ENCODE measurements at places on chromosomes 13 and 19.

DNA sequence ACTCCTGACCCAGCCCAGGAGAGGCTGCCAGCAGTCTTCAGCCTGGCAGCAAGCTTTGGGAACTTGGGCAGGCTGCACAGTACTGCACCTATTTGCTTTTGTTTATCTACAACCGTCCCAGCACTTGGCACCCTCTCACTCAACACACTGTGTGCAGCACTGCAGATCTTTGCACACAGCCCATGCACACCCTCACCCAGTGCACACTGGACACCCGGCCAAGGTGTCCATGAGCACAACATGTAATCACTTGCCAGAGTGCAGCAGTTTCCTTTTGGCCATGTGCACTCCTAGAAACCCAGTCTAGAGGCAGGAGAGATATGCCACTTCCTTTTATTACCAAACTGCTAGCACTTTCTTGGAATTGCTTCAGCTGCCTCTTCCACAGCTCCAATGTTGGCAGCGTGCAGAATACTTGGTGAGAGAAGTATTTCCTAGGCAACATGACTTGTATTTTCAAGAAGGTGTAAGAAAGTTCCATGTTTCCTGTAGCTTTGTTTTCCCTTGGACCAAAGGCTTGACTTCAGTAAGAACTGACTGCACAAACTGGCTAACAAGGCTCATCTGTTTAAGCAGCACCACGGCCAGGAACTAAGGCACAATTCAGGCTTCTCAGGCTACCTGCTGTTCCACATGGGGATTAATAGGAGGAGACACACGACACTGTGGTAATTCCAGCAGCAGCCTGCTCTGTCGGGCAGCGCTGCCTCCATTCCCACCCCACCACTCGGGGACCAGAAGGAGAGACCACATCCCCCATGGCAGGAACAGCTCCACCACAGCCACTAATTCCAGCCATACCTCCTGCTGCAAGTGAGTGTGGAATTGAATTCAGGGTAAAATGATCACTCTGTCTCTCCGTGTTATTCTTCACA lies 15.3 kb downstream of the ATP7B start:
- peak; percentile 21 for DNase-seq

GRCh38 chr13:29140277-29140676 lies 320.1 kb downstream of the MTUS2 start:
- no peak for DNase-seq

DNA sequence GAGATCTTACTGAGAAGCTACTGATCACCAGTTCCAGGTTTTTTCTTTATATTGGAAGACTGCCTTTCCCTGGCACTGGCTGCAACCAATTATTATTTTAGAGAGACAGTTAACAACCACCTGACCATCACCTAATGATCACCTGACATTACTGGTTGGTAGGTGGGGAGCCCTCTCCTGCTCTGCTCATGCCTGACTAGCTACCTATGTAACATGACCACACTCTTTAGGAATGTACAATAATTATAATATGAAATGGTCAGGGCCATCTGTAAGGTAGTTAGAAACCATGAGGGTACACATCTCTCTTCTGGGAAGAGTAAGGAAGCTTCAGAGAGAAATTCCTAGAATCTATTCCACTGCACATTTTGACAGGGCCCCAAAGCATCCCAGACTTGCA lies 59.0 kb upstream of the SCEL start:
- DNase-seq = no peak

DNA sequence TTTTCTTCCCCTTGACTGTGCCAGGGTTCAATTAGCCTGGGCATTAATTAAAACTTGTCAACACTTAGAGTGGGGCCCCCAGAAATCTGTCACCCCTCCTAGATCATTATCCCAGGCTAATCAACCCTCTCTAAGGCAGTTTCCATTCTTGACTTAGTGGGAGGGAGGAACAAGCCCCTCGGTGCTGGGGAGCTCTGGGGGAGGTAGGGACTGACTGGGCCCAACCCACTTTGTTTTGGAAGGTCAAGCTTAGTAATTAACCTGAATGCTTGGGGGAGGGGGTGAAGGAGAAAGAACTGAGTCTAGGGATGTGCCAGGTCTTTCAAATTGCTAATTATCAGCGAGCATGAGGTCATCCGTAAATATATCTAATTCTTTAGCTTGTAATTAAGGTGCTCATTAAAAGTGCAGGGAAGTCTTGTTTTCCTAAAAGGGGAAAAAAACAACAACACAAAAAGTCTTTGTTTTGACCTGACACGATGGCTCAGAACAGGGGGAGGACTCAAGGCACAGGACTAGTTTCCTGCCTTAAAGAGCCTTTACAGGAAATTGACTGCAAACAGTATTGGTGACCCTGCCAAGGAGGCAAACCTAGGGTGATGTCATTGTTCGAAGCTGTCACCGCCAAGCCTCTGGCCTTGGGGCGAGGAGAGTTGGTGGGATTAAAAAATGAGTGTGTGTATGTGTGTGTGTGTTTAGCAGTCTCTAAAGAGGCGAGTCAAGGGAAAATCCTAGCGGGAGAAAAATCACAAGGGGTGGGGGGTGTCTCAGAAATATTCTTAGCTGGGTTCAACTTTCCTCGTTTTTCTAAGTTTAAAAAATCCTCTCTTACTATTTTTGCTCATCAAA lies 19.4 kb downstream of the ACTN4 start:
- DNase-seq = no peak

- no peak for DNase-seq
Observed at GRCh38 chr13:85729296-85729695, 69.9 kb downstream of the SLITRK6 start.

GRCh38 chr13:86006317-86006716 lies 207.1 kb upstream of the SLITRK6 start:
- no peak for DNase-seq

DNA sequence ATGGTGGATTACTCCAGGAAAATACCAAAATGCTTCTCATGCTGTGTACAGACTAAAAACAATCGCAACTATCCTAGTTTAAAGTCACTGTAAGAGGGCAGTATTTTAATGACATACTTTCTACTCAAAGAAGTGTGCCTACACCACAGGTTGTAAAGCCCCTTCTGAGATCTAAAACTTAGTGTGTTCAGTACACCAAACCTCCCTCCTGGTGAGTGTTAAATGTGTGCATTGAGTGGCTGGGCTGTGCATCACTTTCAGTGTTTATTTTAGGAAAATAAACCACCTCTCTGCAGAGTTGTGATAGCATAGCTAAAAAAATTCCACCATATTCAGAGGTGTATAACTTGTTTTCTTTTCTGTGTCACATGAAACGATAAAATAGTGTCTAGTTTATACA lies 263.7 kb downstream of the DACH1 start:
- DNase-seq = no peak

GRCh38 chr19:795691-796581 lies 1.3 kb upstream of the PTBP1 start:
- DNase-seq = no peak

DNA sequence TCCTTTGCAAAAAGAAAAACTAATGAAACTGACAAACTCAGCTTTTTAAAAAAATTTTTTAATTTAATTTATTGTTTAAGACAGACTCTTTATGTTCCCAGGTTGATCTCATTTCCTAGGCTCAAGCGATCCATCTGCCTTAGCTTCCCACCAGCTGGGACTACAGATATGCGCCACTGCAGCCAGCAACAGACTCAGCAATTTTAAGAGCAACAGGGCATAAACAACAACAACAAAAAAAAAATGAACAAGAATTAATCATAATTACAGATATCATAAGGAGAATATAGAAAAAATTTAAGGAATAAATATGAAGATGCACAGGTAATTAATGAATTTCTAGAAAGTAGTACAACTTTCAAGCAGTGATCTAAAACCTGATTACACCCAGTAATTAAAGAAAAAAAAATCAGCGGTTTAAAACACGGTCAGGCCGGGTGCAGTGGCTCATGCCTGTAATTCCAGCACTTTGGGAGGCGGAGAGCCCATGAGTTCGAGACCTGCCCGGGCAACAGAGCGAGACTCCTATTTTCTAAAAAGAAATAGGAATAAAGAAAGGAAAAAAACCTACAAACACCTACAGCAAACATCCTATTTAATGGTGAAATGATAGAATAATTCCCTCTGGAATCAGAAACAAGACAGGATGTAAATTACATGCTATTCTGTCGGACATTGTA lies 1.4 kb downstream of the ZNF699 start:
- no peak for DNase-seq

- peak; percentile 32 for DNase-seq
Observed at GRCh38 chr19:41774515-41774980, 19.2 kb downstream of the CEACAM6 start.

DNA sequence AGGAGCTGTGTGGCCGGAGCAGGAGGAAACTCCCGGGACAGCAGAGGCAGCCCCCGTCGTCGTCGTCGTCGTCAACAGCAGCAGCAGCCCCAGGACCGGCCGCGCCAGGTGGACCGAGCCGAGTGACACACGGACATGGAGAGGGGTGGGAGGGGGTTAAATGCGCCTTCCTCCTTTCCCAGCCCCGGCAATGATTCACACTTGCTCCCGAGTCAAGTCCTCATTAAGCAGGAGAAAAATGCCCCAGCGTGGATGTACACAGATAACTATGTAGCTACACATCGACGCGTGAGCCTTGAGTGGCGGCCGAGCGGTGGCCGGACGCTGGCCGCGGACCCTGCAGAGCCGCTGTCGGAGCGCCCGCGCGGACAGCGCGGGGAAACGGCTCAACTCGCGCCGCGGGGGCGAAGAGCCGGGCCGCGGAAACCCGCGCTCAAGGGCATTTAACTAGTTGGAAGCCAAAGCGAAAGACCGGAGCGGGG lies 645 bp downstream of the UBL3 start:
- peak; percentile 4 for DNase-seq

DNA sequence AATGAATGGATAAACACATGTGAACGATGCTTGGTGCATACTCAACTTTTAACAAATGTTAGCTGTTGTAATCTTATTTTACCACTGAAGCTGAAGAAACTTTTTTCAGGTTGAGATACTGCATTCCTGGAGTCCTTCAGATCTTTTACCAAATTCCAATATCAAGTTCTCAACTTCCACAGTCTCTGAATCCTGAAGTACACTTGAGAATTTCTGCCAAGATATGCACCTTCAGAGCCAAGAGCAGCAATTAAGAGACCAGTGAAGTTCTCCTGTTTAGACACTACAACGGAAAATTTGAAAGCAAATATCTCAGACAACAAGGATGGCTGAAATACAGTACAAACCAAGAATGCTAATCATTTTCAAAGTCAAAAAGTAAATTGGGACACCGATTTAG lies 84.6 kb upstream of the MTIF3 start:
- no peak for DNase-seq

DNA sequence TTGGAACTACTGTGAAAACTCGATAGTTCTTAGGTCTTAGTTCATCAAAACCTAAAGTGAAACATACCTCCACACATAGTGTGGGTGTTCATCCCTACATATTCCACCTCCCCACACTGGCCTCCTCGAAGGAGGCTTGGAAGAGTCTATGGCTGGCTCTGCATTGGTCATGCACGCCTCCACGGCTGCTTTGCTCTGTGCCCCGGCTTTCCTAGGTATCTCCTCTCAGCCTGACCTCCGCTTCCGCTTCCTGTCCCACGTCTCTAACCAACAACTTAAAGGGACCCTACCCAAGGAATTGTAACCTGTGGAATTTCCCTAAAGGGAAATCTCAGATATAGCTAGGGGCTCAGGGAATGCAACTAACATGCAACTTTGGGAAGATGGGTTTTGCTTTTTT lies 79.7 kb upstream of the MBNL2 start:
- no peak for DNase-seq

DNA sequence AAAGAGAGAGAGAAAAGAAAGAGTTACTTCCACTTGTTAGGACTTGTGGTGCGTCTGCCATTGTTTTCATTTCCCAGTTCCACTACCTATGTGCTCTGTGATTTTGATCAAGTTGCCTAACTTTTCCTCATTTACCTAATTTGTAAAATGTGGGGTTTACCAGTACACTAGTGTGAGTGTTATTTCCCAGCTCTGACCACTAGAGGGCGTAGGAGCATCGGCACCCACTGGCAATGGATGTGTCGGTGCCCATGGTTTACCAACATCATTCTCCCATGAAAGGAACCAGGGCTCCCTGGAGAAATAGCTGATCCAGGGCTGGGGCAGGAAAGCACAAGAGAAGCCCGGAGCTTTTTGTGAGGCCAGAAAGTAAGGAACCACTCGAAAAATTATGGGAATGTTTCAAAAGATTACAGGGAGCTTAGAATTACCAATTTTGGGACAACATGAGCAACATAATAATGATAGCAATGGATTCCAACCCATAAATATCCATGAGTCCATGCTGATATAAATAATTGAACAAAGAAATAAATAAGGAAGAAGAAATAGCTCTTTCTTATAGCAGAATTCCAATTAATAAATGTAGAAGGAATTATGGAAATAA lies 15.1 kb upstream of the CEACAM4 start:
- DNase-seq = peak; percentile 37

DNA sequence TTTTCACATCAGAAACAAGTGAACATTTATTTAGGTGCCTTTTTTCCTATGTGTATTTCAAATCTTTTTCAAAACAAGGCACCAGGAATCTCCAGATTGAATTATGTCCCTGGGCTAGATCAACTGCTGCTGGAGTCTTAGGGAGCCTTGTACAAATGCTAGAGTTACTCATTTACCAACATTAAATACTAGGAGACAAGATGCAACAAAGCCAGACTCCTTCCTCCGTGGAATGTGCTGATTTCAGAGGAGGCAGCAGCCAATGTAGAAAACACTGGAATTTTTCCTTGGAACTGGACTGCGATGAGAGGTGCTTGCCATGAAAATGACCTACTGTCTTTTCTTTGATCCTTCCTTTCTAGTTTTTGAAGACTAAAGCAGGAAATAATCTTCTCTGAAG lies 1514.7 kb upstream of the MIR17HG start:
- DNase-seq = no peak

DNA sequence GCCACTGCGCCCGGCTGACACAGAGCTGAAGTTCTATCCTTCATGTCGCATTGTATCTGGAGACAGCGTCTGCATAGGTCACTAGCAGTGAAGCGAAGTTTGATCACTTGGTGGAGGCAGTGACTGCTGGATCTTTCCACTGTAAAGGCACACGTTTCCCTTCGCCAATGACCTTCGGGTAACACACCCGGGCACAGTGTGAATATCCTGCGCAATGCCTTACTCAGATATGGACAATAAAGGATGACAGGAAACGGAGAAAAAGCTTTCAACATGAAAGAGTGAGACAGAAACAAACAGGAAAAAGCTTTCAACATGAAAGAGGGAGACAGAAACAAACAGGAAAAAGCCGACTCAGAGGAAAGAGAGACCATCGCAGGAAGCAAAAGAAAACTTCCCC lies 17.1 kb downstream of the ARL11 start:
- no peak for DNase-seq
